ENCODE measurements at places on chromosomes 6 and 20.

DNA sequence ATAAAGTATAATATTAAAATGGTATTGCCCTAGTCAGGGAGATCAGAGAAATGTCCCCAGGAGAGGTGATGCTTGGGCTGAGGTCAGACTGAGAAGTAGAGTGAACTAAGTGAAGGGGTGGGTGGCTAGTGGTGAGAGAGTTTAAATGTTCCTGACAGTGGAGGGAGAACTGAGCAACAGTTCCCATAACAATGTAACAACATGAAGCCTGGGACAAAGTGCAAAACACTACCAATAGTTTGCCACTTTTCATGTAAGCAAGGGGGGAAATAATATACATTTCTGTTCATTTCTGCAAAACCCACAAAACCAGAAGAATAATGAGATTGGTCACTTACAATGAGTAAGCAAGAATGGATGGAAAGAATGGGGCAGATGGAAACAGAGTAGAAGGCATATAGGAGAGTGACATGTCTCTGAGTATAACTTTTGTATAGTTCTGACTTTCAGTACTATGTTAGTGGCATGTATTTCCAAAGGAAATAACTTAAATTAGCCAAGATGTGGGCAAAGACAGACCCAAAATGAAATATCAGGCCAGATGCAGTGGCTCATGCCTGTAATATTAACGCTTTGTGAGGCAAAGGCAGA lies 13.3 kb upstream of the FAXC start:
- no peak for DNase-seq

- no peak for DNase-seq
These were observed 111.7 kb downstream of the PREX1 start for GRCh38 chr20:48716086-48716485.

DNA sequence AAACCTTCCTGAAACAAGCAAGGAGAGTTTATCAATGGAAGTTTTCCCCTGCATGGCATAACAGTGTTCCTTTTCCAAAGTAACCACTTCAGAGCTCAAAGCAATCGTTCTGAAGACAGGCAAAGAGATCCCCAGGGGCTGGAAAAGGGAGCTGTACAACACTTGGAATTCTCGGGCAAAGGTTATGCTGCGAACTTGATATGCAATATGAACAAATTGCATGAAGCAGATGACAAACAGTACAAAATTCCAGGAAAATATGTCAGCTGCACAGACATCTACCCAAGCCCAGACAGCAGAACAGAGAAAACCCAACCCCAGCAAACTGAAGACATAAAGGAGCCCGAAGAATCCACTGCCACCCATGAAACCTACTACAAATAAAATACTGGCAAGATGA lies 18.4 kb downstream of the POPDC3 start:
- no peak for DNase-seq

DNA sequence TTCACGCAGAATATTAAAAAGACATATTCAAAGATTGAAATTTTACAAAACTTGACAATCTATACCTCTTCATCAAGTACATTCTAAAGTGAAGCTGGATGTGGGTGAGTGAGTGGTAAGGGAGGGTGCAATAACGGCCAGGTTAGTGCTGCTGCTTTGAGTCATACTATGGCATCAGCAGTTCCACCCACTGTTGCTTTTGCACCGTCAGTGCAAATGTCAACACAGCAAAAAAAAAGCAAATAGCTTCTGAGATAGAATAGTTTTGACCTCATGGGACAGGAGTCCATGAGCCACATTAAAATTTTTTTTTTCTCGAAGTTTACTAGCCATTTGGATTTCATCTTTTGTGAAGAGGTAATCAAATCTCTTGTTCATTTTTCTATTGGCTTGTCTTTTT lies 31.8 kb downstream of the PSMF1 start:
- no peak for DNase-seq

DNA sequence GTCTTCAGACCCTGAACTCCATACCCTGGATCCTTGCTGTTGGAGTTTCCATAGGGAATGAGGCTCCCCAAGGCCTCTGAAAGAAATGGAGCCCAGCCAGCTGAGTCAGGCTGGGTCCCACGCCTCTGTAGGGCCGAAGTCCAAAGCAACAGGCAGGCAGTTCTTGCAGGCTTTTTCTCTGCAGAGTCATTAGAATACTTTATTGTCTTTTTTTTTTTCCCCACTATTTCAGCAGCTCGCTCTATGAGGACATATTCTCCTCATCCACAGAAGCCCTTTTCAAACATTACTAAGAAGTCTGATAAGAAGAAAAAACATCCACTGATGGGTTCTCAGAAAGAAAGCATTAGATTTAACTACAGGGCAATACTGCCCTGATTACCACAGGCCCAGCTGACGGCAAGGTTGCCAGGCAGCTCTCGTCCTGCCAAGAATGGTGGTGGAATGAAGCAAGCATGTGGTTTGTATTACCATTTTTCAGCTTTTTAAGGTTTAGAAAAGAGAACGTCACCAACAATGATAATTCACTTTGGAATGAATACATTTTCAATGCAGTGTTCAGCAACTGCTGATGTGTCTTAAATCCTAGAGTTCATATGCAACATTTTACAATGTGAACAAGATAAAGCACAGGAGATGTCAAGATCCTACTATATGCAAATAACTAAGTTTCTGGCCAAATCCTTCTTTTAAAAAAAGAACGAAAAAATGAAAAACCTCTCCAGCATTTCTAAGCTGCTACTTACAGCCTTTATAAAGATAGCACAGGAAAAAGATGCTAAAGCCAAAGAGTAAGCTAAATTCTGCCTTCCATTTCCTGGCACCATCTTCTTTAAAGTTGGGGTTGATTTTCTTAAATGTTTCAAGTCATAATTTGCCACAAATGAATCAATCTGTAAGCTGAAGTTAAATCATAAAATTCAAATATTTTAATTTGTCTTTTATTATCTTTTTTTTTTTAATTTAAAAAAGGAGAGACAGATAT lies 223.6 kb upstream of the CITED2 start:
- DNase-seq: no peak

- no peak for DNase-seq
These were observed 215.6 kb downstream of the FOXC1 start for GRCh38 chr6:1825277-1825676.
